ENCODE measurements at places on chromosomes 3 and 15. TPM values are rescaled to one million over a fixed set of nuclear protein-coding genes. Genes with fewer than 3 reads are reported as not detected.

DNA sequence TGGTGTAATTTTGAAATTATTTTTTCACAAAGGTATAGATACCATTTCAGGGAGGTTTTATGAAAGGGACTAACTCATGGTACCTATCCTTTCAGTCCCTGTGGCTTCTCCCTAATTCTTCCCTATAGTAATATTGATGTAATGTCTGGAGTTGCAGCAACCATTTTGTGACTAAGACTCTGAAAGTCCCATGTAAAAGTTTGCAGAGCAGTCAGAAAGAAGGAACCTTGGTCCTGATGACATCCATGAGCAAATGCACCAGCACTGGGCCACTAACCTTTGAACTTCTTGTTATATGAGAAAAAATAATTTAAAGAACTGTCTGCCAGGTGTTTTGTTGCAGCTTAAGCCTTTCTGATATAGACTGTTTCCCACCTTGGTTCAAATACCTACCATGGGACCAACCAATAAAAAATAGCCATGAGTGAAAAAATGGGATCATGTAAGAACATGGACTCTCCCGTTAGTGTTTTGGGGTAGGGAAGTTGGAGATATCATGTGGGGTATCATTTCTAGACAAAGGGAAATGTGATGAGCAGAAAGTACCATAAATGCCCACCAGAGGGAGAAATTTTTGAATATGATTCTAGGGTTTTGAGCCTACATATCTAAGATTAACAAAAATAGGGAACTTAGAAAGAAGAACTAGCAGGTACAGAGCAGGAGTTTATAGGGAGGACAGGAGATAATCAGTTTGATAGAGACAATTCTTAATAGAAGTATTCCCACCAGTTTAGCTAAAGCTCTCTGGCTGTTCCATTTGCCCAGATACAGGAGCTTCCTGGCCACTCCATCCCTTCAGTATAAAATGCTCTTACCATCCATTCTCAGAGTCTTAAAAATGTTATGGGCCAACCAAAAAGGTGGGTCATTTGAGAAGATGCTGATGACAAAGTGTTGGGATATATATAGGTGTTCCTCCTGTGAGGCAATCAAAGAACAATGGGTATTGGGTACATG lies 3.4 kb upstream of the CPOX start:
- H3K27me3 ChIP-seq = no peaks in the 10 kb centered on the region
- no peak overlapping the region for H3K4me3 ChIP-seq
- no peak overlapping the region for H3K27ac ChIP-seq
- peaks cover 20% of the 10 kb centered on the region for H3K4me1 ChIP-seq
- no peak for DNase-seq

DNA sequence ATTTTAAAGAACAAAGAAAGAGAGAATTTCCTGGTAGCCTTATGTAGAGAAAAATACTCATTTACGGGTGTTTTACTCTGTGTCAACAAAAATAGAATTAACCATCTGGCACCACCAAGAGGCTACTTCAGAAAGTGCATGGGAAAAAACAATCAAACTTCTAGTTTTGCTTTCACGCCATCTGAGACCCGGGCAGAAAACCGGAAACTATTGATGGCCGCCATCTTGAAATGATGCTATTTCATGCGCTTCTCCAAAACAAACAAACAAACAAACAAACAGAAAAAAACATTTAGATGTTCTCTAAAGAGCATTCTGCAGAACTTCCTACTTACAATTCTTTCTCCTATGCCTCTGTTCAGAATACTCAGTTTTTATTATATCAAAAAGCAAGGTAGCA lies 49.4 kb upstream of the SYNPR start:
- no peaks in the 10 kb centered on the region for H3K27me3 ChIP-seq
- H3K4me3 ChIP-seq = no peak overlapping the region
- DNase-seq = no peak

DNA sequence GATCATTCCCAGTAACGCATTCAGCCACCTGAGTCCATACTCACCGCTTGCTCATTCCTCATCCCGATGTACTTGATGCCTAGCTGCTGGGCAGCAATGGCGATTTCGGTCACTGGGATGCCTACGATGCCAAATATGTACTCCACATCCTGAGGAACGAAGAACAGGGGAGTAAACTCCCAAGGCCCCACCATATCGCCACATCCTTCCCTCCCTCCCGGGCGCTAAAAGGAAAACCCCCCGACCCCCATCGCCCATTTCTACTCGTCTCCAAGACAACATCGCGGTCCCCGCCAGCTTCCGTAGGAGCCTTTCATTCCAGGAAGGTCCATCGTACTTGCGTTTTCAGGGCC lies 347 bp downstream of the HACL1 start:
- H3K36me3 ChIP-seq = peaks cover 34% of the 10 kb centered on the region
- H3K4me3 ChIP-seq = peak overlapping the region; percentile 94

The GOLGA6L24 gene
- not detected for total RNA-seq

GRCh38 chr15:77112838-77113504 lies 42.1 kb upstream of the TSPAN3 start:
- no peak overlapping the region for H3K27ac ChIP-seq
- no peak overlapping the region for H3K4me3 ChIP-seq
- H3K27me3 ChIP-seq = no peaks in the 10 kb centered on the region

The TKT gene
- total RNA-seq = 287 TPM

- peaks cover 6% of the 10 kb centered on the region for H3K4me1 ChIP-seq
- H3K4me3 ChIP-seq = no peak overlapping the region
- H3K27me3 ChIP-seq = no peaks in the 10 kb centered on the region
- H3K36me3 ChIP-seq = no peaks in the 10 kb centered on the region
These were observed 25.2 kb downstream of the GAP43 start for GRCh38 chr3:115648559-115648958.

All from spleen (tissue), 13 donors.